ENCODE measurements at places on chromosomes 12 and 14.

- DNase-seq = no peak
These were observed 1.8 kb downstream of the IGF1 start for GRCh38 chr12:102478405-102479098.

DNA sequence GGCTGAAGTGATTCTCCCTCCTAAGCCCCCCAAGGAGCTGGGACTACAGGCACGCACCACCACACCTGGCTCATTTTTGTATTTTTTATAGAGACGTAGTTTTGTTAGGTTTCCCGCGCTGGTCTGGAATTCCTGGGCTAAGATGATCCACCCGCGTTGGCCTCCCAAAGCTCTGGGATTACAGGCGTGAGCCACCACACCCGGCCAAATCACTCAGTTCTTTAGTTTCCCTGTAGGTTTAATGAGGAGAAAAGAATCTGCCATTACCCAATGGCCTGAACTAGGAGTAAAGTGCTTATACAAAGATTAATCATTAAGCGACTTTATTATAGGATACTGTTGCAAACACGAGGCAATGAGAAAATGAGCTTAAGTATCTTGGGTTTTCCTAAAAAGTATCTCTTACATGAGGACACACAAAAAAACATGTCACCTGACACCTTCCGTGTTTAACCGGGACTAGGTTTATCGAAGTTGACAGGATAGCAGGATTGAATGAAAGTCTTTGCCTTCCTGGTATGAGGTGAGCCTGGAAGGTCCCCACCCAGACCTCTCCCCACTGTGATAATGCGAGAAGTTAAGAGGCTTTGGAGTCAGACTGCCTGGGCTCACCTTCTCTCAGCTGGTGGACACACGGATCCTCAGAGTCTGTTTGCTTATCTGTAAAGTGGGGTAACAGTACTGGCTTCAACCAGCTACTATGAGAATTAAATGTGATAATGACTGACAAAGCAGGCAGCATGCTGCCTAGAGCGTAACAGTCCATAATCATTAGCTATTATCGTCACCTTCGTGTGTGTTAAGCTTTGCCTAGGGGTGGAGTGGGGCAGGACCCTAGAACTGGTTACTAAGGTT, 133.5 kb upstream of the KRAS start:
- DNase-seq = no peak

GRCh38 chr12:94109160-94109559, 39.2 kb upstream of the PLXNC1 start:
- no peak for DNase-seq

DNA sequence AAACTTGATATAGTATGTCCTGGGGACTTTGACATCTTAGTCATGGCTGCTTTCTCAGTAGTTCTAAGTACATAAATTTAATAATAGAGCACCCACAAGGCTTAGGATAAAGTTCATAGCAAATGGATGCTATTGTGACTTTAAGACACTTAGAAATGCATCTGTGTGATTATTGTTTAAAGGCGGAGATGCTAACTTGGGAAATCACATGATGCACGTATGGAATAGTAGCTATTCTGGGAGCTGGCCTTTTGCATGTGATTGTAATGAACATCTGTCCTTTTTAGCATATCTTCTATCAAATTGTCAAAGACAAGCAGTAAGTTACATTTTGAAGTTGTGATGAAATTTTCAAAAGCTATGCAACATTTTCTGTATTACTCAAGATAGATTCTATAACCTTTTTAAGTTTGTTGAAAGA, 46.7 kb upstream of the ATP2A2 start:
- no peak for DNase-seq

Data from H54 (cell line).